ENCODE measurements at places on chromosomes 4 and X.

- no peak for DNase-seq
Observed at GRCh38 chrX:129235903-129236302, 287.4 kb downstream of the SMARCA1 start.

GRCh38 chr4:122541996-122542395, 78.9 kb downstream of the IL21 start:
- no peak for DNase-seq

- no peak for DNase-seq
Observed at GRCh38 chr4:107834241-107834794, 9.6 kb downstream of the SGMS2 start.

- DNase-seq = no peak
Observed at GRCh38 chr4:109847896-109848442, at the start of gene LRIT3. Gene LRIT3 (plus strand): TSS chr4:109848107. CDS start chr4:109848202, 95 bp downstream.

DNA sequence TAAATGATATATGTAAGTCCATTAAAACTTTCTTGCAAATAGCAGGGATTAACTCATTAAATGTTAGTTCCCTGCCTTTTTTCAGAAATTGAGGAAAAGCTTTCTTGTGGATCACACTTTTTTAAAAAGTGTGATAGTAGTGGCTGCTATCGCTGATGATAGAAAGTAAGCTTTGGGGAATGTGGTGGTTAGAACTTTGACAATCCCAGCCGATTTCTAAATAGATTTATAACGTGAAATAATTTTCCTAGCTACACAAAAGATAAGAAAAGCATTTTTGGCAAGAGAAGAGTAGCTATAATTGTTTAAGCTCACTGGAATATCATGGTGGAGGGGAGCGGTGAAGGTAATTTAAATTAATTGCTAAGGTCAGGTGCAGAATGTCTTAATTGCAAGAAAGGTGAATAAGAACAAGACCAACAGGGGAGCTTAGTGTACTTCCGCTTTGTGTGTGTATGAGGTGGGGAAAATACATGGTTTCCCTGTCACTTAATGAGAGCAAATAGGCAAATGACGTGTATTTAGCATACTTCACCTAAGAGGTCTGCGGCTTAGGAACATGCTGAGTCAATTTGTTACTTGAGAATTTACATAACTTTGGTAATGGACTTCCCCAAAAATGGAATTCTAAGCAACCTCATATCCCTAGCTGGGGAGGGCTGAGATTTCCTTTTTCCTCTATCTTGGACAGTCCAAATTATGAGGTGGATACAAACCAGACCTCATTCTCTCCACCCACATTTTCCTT, 11.7 kb upstream of the IL21 start:
- no peak for DNase-seq

GRCh38 chr4:98544141-98544817, 114.1 kb downstream of the TSPAN5 start:
- DNase-seq = no peak

DNA sequence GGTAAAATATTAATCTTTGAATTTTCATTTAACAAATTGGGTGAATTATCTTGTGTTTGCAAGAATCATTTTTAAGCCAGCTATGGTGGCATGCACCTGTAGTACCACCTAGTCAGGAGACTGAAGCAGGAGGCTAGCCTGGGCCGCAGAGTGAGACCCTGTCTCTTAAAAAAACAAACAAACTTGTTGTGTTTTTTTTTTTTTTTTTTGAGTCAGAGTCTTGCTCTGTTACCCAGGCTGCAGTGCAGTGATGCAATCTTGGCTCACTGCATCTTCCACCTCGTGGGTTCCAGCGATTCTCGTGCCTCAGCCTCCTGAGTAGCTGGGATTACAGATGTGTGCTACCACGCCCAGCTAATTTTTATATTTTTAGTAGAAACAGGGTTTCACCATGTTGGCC, 2.2 kb downstream of the TXLNG start:
- no peak for DNase-seq

DNA sequence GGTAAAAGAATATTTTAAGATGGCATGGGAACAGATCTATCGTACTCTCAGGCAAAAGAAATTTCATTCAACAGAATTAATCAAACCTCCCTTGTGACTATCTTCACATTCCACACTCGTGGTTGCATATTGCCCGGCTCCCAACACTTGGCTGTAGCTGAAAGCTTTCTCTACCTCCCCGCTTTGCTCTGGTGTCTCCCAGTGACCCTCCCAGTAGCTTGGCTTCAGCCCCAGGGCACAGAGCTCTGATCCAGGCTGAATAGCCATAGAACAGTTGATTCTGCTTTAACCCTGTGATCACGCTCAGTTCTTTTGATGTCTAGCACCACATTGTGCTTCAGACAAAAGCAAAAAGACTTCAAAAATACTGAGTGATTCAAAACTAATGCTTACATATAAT, 24.6 kb downstream of the SLC7A11 start:
- DNase-seq = no peak

- no peak for DNase-seq
Observed at GRCh38 chr4:145879598-145879997, 59.0 kb downstream of the ZNF827 start.

DNA sequence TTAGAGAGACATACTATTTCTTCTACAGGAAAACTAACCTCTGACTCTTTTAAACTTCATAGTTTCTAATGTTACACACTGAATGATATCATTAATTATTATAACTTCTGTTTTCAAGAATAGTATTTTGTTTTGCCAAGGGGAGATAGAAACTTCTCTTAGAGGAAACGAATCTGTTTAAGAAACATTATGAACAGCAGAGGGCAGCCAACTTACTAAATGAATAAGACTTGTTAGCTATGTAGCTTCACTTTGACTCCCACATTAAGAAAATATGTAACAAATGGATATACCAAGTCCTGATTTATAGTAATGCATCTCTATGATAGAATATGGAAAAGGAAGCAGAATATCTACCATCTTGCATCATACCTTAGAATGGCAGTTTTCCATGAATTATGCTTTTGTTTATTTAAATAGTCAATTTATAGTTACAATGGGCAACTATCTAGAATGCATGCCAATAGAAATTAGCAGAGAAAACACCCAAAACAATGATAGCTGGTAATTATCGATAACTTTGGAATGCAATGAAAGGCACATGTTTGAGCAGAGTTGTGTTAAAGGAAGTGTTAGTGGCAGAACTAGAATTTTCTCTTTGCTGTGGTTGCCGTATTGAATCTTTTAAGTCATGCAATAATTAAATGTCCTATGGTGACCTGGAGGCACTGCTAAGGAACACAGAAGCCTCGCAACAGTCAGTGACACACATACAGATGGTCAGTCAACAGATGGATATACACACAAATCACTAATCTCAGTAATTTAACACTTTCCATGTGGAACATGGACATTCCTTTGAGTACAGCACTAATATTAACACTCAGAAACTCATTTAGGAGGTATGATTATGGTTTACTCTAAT, 105.7 kb upstream of the PDLIM3 start:
- DNase-seq = no peak

DNA sequence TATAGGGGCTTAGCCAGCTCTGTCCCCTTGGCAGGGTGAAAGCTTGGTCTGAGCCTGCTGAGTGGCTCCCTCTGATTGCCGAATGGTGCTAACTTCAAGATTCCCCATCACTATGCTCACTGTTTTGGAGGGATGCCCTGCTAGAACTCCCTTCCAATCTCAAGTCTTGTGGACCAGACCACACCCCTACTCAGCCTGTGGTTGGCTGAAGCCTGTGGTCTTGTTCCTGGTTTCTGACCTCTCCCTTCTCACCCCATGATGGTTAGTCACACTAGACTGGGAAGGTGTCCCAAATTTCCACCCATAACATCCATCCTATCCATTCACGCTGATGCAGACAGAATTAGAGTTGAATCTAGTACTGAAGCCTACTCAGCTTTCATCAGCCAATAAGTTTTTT, 184.7 kb upstream of the NDP start:
- DNase-seq = no peak

- no peak for DNase-seq
Observed at GRCh38 chr4:68129793-68130192, at the start of gene TMPRSS11F. Gene TMPRSS11F (minus strand): TSS chr4:68129869. CDS start chr4:68129820, 49 bp downstream.

- DNase-seq = no peak
Observed at GRCh38 chr4:108030332-108030731, 40.6 kb downstream of the HADH start.

DNA sequence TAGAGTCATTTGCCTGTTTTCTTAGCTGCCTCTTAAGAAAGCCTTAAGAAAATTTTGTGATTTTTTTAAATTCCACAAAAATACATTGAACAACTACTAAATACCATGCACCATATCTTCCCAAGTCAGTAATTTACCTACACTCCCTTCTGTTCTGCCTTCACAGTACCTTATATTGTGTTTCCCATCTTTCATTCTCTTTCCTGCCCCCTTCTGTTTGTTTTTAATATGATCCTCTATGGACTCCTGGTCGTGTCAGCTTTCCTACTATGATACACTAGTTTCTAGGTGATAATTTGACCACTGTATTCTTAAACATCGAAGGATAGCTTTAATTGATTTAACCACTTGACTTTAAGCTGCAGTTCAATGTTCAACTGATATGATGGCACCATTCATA, 297.7 kb upstream of the HAND2 start:
- no peak for DNase-seq

GRCh38 chrX:129798888-129799287, 19.1 kb downstream of the SASH3 start:
- DNase-seq = no peak

All from activated B cell treated with CpG ODN at 0.5 μM for 24 hours (primary cell).